G401 (cell line): ENCODE measurements at places on chromosomes 7 and 10. TPM values are rescaled to one million over a fixed set of nuclear protein-coding genes. Genes with fewer than 3 reads are reported as not detected.

DNA sequence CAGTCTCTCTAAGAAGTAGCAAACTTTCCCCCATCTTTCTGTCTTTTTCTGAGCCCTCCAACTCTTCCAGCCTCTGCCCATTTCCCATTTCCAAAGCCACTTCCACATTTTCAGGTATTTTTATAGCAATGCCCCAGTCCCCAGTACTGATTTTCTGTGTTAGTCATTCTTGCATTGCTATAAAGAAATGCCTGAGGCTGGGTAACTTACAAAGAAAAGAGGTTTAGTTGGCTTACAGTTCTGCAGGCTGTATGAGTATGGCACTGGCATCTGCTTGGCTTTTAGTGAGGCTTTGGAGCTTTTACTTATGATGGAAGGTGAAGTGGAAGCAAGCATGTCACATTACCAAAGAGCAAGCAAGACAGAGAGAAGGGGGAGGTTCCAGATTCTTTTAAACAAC lies 17.2 kb downstream of the PLCE1 start:
- DNase-seq: no peak

Gene BMI1
- total RNA-seq: 305 and 441 TPM in 2 replicates

Gene LIPN
- total RNA-seq: not detected in 2 replicates

Gene NCF1
- total RNA-seq: not detected in 2 replicates

Gene VIM
- 1,486 and 1,494 TPM in 2 replicates for total RNA-seq
